ENCODE measurements at places on chromosomes 5 and 9.
A peak's percentile ranks its signal among the peaks of the same experiment; 100 is the strongest.

DNA sequence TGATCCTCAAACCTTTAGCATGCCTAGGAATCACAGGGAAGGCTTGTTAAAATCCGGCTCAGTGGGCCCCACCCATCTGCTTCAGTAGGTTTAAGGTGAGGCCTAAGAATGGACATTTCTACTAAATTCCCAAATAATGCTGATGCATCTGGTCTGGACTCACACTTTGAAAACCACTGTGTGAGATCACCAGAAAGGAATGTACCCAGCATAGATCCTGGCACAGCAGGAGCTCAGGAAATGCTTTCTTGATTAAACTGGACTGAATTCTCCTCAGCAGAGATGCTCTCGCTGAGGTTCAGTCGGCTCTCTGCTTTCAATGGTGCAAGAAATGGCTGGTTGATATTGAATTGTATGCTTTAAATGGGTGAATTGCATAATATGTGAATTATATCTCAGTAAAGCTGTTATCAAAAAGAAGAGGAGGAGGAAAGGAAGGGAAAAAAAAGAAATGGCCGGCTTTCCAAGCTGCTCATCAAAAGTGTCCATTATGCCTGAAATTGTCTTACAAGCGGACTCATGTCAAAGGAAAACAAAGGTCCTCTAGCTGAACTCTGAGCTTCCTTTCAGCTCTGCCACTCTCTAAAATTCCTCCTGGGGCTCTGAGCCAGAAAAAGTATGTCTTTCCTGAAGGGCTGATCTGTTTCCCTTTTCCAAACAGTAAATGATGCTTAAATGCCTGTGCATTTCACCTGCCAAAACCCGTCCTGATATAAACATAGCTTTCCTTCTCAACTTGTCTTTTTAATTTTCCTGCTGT lies 77.6 kb upstream of the SAP30L start:
- peak; percentile 95 for DNase-seq

GRCh38 chr9:92402360-92402759 lies 2.0 kb downstream of the OGN start:
- no peak for DNase-seq

DNA sequence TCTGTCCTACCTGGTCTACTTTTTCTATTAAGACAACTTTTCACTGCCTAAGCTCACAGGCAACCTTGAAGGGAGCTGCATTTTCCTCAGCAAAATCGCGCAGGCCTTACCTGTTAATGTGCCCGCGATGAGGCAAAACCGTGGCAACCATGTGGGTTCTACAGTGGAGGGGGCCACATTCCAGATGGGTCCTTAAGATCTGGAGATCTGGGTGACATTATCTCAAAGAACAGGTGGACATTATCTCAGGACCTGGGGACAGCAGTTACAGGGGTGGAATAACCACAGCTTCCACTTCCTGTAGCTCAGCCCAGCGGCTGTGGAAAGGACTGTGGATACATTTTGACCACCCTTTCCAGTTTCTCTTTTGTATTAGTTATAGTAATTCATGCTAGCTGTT lies 112.8 kb upstream of the PTCH1 start:
- no peak for DNase-seq

GRCh38 chr9:878239-878638 lies 36.7 kb downstream of the DMRT1 start:
- no peak for DNase-seq

DNA sequence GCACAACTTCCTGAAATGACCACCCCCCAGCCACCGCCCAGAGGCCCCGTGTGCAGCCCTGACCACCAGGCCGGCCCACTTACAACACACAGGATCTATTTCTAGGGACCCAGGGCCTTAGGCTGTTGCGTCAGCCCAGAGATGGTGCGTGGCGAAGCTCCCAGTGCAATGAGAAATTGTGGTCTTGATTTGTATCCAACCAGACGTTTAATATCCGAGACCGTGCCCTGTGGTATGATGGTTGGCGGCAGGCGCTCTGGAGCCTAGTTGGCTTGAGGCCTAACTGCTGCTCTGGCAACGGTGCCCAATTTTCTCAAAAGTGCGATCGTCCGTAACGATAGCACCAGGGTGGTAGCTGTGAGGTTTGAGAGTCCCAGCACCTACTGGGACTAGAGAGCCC lies 32.6 kb upstream of the SLC6A19 start:
- no peak for DNase-seq

DNA sequence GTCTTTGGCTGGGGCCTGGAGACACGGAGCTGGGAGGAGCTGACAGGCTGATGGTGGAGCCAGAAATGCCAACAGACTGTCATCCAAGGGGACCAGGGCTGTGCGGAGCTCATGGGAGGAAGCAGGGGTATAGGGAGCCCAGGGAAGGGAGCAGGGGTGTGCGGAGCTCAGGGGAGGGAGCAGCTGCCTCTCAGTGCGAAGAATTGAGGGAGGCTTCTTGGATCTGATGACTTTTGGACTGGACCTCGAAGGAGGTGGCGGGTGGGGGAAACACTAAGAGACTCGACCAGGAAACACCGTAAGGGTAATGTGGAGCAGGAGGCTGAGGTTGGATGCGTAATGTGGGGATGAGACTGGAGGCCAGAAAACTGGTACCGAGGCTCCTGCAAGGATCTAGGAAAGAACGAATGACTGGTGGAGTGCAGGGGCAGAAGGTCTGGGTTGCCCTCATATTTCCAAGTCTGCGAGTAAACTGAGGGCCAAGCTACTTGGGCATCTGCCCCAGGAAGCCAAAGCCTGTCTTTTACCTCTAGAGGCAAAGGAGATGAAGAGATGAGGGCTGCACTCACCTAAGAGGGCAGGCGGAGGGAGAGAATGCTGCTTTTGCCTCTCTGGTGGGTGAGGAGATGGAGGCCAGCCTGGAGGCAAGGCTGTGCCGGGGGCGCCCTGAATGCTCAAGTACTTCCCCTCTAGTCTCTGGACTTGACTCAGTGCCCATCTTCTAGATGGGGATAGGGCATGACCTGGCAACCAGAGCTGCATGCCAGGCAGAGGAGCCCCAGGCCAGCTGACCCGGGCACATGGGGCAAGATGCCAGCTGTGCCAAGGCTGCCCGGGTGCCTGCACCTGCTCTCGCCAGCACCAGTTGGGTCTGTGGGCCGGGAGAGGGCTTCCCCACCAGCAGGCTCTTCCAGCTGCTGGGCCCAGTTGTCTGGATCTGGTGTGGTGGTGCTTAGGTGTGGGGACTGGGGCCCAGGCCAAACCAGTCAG lies 2.3 kb downstream of the PTGS1 start:
- DNase-seq: no peak

GRCh38 chr5:180208435-180209081 lies 453 bp downstream of the RASGEF1C start:
- no peak for DNase-seq

- peak; percentile 46 for DNase-seq
Observed at GRCh38 chr5:107783551-107783950, 112.8 kb upstream of the EFNA5 start.

GRCh38 chr9:119839888-119840287 lies 470.7 kb upstream of the BRINP1 start:
- DNase-seq: no peak

- no peak for DNase-seq
Observed at GRCh38 chr9:91174772-91175171, 186.9 kb downstream of the AUH start.

DNA sequence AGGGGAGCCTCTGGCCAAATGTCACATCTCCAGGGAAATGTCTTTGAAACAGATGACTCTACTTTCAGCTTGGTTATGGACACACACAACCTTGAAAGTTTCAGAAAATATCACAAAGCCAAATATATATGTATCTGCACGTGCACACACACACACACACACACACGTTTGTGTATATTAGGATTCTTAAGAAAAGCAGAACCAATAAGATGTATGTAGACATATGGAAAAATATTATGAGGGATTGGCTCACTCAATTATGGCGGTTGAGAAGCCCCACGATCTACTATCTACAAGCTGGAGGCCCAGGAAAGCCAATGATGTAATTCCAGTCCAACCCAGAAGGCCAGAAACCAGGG lies 194.9 kb downstream of the PALM2AKAP2 start:
- DNase-seq: no peak

- DNase-seq: no peak
Observed at GRCh38 chr9:18255747-18256146, 218.2 kb upstream of the ADAMTSL1 start.

- DNase-seq: peak; percentile 52
Observed at GRCh38 chr9:34653151-34654072, 1.4 kb downstream of the IL11RA start.

DNA sequence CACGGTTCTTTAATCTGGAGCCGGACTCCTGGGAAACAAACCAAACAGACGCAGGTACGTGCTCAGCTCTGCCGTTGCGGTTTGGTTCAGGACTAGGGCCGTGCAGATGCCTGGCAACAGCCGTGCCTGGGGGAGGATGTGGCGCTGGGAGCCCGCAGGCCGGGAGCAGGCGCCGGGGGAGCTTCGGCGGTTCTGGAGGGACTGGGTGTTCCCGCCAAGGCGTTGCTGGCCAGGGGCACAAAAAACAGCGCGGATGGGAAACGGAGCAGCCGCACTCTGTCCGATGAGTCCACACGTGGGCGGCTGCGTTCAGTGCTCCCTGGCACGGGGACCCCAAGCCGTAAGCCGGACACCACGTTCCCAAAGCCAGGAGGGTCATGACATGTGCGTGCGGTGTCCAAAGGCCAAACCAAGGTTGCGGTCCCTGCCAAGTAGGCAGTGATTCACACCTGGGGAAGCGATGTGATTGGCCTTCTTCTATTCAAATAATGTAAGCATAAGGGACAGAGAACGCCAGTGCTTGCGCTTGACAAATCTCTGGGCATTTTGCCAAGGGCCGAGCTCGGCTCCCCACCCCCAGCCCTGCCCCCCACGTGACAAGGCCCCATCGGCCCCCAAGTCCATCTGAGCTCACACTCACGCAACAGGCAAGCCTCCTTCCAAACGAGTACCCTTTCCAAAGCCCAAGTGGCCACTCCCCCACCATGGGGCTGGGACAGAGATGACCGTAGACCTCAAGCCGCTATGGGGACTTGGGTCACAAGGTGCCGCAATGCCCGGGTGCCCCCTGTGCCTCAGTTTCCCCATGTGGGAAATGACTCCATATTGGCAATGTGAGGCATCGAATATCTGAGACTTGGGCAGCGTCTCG lies 49.7 kb upstream of the NKD2 start:
- DNase-seq: peak; percentile 54

- DNase-seq: no peak
Observed at GRCh38 chr5:104053353-104053649, 490.7 kb upstream of the NUDT12 start.

DNA sequence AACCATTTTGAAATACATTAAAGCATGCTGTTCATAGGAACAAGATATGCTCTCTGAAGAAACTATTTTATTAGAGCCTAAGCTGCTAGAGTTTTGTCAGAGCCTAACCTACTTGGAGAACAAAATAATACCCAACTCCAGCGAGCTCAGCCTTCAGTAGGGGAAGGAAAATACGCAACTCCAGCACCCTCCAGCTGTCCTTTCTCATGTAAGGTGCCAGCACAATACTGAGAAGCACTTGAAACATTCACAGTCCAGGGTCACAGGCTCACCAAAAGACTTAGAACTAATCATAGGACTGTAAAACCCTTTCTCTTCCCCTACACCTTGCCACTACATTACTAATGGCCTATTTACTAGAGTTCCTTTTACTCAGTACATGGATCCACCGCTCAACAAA lies 18.9 kb downstream of the DPYSL3 start:
- DNase-seq: no peak

DNA sequence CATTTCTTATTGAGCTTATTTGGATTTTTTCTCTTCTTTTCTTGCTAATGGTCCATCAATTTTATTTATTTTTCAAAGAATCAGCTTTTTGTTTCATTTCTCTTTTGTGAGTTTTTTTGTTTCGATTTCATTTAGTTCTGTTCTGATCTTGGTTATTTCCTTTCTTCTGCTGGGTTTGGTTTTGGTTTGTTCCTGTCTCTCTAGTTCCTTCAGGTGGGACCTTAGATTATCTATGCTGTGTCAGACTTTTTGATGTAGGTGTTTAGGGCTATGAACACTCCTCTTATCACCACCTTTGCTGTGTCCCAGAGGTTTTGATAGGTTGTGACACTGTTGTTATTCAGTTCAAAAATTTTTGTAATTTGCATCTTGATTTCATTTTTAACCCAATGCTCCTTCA lies 119.8 kb downstream of the GABRG2 start:
- DNase-seq: no peak

DNA sequence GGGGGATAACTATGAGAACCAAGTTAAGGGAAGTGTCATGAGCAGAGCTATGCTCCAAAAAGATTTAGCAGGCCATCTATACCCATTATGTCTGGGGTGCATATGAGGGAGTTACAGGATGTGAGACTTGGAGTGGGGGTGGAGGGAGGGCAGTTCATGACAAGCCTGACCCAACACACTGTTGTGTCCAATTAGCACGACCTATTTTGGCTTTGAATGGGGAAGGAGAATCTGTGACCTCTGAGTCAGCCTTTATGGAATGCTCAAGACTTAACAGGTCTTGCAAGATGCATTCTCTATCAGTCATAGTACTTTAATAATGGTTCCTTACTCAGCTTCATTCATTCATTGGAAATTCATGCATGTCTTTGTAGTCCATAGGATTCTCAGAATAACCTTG lies 71.7 kb downstream of the GRIA1 start:
- DNase-seq: peak; percentile 57

DNA sequence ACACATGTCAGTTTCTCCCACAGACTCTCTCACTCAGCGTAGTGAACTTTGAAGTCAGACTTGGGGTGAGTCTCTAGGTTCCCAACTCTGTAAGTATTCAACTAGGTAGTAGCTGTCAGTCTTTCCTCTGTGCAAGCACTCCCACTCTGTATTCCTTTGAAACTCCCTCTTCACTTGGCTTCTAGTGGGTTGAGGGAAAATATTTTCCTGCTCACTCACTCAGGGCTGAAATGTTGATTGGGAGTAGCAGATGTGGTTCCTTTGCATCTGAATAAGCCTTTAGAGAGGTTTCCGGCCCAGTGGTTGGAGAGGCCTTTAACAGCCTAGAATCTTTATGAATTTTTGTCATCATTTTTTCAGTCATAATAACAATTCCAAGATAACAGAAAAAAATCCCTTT lies 18.1 kb upstream of the ARRDC3 start:
- DNase-seq: peak; percentile 35
